ENCODE measurements at places on chromosomes 7 and 10. TPM values are rescaled to one million over a fixed set of nuclear protein-coding genes. Genes with fewer than 3 reads are reported as not detected.
A peak's percentile ranks its signal among the peaks of the same experiment; 100 is the strongest.

- no peak for DNase-seq
Measured at GRCh38 chr7:158085741-158086695, 501.6 kb downstream of the PTPRN2 start.

DNA sequence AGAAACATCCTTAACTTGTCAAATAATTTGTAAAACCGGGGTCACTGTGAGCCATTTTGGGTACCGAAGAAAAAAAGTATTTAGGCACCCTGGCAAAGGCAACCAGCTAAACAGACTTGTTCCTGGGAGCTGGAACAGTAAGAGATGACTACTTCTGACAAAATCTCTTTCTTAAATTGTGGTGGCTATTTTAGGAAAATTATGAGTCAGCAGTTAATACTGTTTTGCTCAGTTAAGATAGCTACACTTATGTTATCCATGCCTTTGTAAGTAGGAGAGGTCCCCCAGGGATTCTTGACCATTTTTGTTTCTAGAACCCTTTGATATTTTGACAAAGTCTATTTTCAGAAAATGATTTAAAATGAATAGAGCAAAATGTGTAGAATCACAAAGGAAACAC lies 68.7 kb downstream of the TAX1BP1 start:
- DNase-seq, result no peak

- no peak for DNase-seq
Measured at GRCh38 chr7:71553306-71553705, 421.4 kb downstream of the GALNT17 start.

- peak; percentile 13 for DNase-seq
Measured at GRCh38 chr7:31646942-31647341, 40.1 kb upstream of the PPP1R17 start.

- no peak for DNase-seq
Measured at GRCh38 chr10:118369641-118370205, 27.6 kb upstream of the FAM204A start.

Gene RBP4
- 0.31 TPM for total RNA-seq

Gene EVX1
- total RNA-seq, result not detected

Gene CNTNAP2
- 69.1 TPM for total RNA-seq

Gene C10orf53
- total RNA-seq, result not detected

Gene SAMD9
- 0.04 TPM for total RNA-seq

Gene CPA2
- total RNA-seq, result 0.31 TPM

Gene CALY
- total RNA-seq, result 1.3 TPM
